ENCODE measurements at places on chromosomes 2 and 18.

- DNase-seq, result no peak
Measured at GRCh38 chr18:42654556-42654955, 460.9 kb downstream of the RIT2 start.

- DNase-seq, result no peak
Measured at GRCh38 chr2:207176247-207176646, 10.5 kb upstream of the KLF7 start.

DNA sequence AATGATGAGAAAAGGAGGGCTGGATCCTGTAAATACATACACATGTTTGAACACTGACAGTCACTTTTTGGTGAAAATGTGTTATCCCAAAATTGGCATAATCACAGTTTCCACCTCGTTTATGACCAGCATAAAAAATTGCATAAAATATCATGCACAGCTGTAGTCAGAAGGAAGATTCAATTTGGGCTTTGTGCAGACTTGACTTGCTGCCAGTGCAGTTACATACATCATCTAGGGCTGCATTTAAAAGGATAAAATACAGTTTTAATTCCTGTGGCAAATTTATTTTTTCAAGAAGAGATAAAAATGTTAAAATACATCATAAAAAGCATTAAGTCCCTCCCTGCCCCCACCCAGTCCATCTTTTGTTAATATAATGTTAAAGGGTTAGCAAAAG lies 103.8 kb downstream of the VWC2L start:
- DNase-seq, result no peak

DNA sequence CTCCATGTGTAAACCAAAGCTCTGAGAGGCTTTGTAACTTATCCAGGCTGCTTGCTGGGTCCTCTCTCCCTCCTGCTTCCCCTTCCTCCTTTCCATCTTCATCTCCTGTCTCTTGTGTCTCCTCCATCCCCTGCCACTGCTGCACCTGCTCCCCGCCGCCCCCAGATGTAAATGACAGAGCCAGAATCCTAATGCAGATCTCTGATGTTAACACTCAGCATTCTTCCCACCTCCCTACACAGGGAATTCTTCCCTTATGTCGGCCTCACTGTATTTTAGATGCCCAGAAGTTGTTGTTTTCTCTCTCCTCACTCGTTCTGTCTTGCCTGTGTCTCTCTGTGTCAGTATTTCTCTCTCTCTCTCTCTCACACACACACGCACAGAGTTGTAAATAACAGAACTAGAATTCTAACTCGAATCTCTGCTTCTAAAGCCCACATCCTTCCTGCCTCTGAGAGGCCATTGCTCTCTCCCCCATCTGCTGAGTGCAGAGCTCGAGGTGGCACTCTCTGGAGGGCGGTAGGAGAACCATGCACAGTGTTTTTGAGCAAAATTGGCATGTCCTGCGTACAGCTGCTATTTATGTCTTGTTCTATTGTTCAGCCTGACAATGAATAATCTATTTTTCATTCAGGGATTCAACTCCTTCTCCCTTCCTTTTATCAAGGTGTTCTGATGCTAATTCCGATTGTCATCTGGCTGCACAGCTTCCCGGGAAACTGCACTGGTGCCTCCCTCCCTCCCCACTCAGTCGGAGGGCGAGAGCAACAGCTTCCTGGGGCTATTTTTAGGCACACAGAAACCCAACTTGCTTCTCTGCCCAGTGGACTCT lies 219.9 kb downstream of the SH3RF3 start:
- DNase-seq, result peak; percentile 68

DNA sequence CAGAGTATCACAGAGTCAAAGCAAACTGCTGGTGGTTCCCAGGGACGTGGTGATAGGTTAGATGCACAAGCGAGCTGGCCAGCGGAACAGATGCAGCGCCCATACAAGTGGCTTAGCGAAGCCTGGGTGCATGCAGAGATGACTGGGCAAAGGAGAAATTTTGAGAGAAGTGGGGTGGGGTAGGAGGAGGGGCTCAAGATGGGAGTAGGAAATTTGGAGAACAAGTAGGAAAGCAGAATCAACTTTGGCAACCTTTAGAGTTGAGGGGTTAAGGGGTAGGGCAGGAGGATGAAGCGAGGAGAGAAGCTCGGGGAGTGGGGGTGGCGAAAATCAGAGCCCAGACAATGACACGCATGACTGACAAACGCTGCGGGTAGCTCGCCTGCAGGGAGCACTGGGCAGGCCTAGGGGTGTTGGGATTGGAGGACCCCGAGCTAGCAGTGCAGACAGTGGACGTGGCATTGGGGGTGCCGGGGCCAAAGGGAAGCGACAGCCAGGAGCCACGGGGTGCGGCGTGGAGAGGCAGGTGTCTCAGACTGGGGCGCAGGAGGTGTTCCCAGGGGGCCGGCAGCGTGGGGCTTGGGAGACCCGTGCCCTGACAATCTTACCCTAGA lies 431 bp downstream of the FAM98A start:
- DNase-seq, result peak; percentile 36

DNA sequence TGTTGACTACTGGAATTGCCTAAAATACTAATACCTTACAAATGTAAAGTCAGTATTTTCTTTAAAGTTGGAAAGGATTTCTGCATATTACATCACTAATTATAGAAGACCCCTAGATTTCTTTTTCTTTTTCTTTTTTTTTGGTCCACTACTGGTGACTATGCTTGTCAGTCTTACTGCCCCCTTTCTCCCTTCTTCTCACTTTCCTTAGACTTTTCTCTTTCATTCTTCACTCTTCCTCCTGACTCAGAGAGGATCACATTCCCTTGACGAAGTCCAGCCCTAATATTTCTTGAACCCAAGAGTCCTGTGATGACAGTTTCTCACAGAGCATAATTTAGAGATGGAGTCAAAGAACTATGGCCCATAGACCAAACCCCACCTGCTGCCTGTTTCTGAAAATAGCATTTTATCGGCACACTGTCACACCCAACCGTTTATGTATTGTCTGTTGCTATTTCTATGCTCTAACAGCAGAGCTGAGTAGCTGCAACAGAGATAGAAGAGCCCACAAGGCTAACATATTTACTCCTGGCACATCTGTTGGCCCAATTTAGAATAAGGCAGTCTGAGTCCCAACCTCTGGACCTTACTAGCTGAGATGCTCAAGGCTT lies 40.6 kb upstream of the RIOK3 start:
- DNase-seq, result no peak

- DNase-seq, result no peak
Measured at GRCh38 chr2:26064846-26065245, 31.0 kb downstream of the RAB10 start.

Data from CD4-positive, alpha-beta T cell treated with Interleukin-6 for 4 hours (primary cell).